ENCODE measurements at places on chromosomes 3 and 15.

GRCh38 chr3:63974451-63974850, 48.8 kb downstream of the PSMD6 start:
- no peak for DNase-seq

DNA sequence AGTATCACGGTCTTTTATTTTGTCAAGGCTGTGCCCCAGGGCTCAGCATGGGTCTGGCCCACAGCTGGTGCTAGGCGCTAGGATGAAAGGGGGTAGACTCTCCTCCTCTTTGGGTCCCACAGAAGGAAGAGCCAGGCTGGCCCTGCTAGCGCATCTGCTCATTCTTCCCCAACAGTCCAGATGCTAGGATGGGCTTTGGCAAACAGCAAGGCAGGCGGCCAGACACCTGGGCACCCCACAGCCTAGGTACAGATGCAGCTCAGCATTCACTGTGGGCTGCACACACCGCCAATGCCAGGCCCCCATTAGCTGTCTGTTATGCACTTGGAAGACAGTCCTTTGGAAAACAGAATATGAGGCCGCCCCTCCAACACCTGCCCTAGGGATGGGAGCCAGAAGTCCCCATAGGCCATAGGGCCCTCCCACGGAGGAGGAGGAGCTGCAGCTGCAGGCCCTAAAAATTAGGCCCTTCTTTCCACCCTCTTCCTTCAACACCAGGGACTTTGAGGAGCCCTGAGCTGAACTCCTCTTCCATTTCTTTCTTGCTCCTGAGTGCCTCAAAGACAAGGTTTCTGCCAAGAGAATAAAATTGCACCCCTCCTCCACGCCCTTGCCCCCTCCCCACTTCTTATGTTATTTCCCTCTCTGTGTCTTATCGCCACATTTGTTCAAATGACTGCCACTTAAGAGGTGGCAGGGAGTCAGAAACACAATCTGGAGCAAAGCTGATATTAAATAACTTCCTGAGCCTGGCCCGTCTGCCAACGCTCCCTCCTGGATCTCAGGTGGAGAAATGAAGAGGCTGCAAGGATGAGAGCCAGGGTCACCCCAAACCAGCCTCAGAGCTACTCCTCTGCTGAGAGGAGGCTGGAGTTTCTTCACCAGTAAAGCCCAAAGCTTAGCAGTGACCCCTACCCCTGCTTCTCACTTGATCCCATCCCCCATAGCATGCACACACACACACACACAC, 13.7 kb downstream of the NTRK3 start:
- DNase-seq, result peak; percentile 26

GRCh38 chr3:44923632-44924456, 49.4 kb downstream of the TGM4 start:
- DNase-seq, result no peak

GRCh38 chr3:87615506-87615905, 339.1 kb upstream of the POU1F1 start:
- DNase-seq, result no peak

DNA sequence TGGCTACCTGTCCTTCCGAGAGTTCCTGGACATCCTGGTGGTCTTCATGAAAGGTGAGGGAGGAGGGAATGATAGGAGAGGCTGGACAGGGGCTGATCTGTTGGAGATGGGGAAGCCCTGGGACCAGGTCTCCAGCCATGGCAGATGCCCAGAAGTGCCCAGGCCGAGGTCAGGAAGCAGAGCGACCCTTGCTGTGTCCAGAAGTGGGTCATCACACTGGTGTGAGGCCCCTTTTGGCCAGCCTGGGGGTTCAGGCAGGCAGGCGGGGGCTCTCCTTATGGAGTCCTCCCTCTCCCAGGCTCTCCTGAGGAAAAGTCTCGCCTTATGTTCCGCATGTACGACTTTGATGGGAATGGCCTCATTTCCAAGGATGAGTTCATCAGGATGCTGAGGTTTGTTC, 17.8 kb downstream of the DUOX1 start:
- DNase-seq, result no peak

GRCh38 chr3:24678421-24678865, 183.8 kb upstream of the THRB start:
- DNase-seq, result no peak

DNA sequence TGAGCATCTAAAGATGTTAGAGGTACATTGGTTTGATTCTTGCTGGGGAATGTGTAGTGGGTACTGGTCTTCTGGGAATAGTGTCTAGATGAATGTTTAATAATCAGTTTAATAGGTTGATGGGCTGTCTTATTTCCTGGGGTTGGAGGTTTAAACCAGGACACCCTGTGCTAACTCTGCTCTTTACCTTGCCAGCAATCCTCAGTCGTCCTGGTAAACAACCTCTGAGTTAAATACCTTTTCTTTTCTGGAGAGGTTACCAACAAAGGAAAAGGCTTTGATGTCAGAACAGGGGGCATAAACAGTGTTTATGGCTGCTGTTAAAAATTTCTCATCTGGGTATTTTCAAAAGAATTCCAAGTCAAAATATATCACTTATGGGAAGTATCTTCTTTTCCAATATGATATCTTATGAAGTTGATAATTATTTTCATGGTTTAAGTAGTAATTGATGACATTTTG, 23.5 kb downstream of the MITF start:
- no peak for DNase-seq

DNA sequence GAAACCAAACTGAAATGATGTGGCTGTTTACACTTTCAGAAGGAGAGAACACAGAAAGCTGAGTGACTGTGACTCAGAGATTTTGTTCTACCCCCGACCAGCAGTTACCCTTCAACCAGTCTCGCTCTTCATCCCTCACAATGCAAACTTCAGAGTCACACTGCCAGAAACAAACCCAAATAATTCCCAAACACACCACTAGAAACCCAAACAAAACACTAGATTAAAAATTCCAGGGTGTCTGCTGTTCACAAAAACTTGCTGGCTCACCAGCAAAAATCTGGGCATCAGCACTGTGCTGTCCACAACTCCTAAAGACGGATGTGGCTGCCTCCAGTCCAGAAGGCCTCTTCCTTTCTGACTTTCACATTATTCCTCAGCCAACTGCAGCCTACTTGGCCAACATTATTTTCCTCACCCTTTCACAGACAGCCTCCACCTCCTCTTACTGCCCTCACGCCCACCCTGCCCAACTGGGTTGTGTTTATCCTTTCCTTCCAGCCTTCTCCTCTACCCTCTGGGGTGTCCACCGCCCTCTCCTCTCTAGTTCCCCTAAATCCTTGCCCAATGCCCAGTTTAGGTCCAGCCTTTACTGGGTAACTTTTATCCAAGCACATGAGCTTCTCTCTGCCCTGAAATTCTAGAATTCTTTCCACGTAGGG, 71.4 kb downstream of the MECOM start:
- no peak for DNase-seq

GRCh38 chr3:177451301-177451750, 254.0 kb upstream of the TBL1XR1 start:
- DNase-seq, result no peak

DNA sequence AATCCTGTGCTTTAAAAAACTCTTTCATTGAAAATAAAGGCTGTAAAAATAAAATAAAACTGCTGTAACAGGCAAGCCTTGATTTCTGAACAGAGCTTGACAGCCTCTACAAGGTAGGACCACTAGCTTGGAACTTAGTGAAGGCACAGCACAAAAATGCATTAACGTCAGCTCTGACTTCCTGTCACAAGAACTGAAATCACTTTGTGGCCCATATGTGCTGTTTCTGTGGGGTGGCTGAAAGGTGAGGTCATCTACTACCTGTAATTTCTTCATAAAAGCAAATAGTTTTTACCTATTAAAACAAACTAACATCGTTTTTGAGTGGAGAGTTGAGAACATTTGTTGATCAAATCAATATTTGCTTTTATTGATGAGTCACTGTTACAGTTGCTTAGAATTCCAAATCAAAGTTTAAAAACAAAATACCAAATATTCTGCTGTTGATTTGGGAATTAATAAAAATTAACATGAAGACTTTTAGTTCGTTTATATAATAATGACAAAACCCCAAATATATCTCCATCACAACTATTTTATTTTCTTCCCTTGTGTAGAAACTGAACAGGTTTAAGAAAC, 1034.1 kb downstream of the MCTP2 start:
- DNase-seq, result no peak

- DNase-seq, result no peak
Observed at GRCh38 chr15:95653361-95653805, 677.1 kb upstream of the NR2F2 start.

DNA sequence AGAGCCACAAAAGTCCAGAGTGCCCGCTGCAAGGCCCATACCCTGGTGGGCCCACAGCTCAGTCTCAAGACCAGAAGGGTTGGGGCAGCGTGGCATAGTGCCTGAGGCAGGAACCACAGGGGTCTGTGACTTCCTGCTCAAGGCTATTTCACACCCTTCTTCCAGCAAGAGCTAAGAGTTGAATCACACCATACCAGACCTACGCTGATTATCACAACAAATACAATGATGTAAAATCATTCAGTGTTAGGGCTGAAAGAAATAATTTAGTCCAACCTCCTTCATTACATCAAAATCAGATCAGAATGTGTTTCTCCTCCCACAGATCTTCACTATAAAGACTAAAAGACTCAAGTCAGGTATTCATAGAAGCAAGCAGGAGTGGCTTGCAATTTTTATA, 27.8 kb upstream of the ST8SIA2 start:
- no peak for DNase-seq

DNA sequence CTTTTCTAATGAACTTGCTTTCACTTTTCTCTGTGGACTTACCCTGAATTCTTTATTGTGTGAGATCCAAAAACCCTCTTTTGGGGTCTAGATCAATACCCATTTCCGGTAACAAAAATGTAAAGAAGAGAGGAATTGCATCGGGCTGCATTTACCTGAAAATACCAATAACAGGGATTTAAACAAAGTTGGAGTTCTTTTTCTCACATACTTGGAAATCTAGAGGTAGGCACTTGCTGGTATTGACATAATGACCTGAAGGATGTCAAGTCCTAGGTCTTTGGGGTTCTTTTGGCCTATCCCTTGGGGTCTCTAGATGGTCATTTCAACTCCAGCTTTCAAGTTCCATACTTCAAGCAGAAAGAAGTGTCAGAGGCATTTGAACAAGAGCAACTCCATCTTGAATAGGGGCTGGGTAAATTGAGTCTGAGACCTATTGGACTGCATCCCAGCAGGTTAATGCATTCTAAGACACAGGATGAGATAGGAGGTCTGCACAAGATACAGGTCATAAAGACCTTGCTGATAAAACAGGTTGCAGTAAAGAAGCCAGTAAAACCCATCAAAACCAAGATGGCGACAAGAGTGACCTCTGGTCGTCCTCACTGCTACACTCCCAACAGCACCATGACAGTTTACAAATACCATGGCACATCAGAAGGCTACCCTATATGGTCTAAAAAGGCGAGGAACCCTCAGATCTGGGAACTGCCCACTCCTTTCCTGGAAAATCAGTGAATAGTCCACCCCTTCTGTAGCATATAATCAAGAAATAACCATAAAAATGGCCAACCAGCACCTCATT, 50.8 kb upstream of the ZNF280D start:
- DNase-seq, result no peak

GRCh38 chr3:12622335-12622734, 41.6 kb downstream of the RAF1 start:
- DNase-seq, result no peak

GRCh38 chr3:65004306-65004705, 316.5 kb upstream of the ADAMTS9 start:
- DNase-seq, result no peak

DNA sequence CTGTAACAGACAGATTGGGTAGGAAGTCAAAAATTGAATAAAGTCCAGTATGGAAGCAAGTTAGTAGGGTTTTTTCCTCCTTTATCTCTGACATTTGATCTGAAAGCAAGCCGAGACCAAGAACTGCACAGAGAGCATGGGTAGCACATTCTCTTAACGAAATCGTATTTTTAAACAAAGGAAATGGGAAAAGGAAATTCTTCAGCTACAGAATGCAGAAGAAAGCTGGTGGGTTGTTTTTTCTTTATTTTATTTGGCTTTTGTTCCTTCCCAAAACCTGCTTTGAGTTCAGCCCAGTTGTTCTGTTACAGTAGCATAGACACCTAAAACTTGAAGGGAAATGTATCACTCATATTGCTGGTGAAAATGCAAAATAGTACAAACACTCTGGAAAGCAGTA, 397.0 kb downstream of the GBE1 start:
- DNase-seq, result no peak

- no peak for DNase-seq
Observed at GRCh38 chr15:63000706-63001105, 41.8 kb upstream of the TPM1 start.

- no peak for DNase-seq
Observed at GRCh38 chr3:67704322-67704721, 49.9 kb upstream of the SUCLG2 start.

GRCh38 chr15:63820210-63820609, 13.5 kb downstream of the HERC1 start:
- no peak for DNase-seq

DNA sequence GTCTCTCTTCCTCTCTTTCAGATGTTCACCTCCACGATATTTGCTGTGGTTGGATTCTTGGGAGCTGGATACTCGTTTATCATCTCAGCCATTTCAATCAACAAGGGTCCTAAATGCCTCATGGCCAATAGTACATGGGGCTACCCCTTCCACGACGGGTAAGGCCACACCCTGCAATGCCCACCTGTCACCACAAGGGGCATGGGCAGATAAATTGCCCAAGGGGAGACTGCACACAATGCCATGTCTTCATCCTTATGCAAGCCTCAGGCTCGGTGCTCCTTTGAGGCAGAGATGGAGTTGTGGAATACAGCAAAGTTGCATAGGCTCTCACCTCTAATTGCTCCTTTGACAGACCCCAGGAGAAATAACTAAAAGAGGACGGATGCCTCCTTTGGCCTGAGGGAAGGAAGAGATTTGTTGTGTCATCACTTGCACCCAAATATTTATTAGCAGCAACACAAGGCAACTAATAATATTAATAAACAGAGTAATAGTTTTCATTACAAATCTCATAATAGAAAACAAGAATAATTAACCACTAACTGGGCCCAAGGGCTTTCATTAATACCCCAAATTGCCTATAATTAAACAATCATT, 13.2 kb downstream of the TM4SF4 start:
- no peak for DNase-seq

DNA sequence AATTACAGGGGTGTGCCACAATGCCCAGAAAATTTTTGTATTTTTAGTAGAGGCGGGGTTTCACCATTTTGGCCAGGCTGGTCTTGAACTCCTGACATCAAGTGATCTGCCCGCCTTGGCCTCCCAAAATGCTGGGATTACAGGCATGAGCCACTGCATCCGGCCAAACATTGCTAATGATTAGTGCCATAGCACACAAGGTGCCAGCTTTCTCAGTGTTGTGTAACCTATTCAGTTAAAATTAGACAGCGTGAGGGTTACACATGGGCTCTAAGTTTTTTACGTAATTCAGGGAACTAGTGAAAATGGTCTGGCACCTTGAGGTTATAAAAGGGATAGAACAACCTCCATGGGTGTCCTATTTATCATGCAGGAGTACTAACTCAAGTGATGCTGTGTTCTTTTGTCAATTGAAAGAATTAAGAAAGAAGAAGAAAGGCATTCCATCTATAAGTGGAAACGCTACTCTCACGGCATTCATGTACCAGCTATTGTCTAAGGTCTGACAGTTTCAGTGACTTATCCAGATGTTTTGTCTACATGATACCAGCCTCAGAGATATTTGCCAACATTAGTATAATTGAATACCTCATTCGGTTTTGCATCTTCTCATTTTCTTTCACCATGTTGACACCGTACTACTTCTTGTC, 84.7 kb downstream of the EOMES start:
- DNase-seq, result no peak
